ENCODE measurements at places on chromosomes 13 and 19.
A peak's percentile ranks its signal among the peaks of the same experiment; 100 is the strongest.

DNA sequence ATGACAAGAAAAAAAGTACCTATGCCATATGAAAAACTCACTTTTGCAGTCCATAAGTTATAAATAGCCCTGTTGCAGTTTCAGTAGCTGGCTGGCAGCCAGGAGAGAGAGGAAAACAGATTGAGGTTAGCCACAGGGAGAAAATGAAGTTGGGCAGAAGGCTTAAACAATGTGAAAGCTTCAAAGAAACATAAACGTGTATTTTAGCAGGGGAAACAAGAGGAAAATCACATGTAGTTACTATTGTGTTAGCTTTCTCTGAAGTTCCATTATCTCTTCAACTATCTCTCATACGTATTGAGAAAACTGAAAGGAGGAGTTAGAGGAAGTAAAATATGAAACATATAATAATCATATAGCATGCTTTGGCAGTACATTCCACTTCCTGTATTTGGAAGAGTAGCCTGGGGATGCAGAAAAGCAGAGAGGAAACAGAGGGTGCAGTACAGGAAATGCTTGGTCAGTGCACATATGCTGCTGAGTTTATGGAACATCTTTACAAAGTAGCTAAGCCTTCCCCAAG, 1551.1 kb downstream of the EFNB2 start:
- no peak for DNase-seq

DNA sequence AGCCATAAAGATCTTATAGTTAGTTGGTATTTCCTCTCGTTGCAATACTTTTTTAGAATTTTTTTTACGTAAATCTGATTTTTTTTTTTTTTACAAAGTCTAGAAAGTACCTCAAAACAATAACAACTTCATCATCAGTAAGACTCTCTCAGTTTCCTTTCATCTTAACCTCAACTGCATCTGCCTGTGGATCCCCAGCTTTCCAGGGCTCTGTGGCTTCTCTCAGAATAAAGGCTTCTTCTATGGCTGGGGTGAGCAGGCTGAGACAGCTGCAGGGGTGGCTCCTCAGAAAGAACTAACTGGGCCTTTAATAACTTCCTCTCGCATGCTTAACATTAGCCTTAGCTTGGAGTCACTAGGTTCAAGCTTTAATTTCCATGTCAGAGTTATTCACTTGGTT, 4.2 kb downstream of the ZNF506 start:
- peak; percentile 5 for DNase-seq

DNA sequence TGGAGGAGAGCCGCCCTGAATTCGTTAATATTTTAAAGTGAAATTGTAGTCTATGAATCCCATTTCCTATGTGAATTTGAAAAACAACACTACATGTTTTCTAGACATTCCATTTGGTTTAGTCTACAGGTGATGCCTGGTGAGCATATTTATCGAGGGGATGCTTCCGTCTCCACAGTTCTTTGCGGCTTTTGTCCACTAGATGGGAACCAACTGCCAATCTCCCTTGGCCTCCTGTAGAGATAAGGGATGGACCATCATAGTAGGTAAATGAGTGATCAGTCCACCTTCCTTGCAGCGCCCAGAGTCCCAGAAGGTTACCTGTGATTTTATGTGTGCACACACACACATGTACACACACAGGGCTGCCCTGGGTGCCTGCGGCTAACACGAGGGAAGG, 289.8 kb upstream of the SOX21 start:
- no peak for DNase-seq

GRCh38 chr19:57558525-57558924, 1.1 kb downstream of the ZNF550 start:
- DNase-seq = no peak

DNA sequence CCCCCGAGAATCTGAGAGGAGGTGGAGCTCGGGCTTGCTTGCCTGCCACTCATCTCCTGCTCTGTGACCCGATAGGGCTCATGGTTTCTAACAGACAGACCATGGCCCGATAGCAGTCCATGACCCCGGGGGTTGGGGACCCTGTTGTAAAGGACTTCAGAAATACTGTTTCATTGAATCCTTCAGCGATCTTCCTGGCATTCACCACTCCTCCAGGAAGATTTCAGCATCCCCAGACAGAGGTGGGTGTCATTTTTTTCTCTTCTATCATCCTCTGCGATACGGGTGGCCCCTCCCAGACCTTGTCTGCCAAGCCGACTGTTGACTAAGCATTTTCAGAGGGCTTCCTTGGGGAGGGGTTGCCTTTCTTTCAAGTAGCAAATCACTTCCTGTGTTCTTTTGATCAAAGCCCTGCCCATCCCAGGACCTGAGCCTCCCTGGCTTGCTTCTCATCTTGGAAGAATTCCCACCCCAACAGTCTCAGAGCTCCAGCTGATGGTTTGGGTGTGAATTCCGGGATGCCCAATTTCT, 1.7 kb downstream of the MYO1F start:
- no peak for DNase-seq

DNA sequence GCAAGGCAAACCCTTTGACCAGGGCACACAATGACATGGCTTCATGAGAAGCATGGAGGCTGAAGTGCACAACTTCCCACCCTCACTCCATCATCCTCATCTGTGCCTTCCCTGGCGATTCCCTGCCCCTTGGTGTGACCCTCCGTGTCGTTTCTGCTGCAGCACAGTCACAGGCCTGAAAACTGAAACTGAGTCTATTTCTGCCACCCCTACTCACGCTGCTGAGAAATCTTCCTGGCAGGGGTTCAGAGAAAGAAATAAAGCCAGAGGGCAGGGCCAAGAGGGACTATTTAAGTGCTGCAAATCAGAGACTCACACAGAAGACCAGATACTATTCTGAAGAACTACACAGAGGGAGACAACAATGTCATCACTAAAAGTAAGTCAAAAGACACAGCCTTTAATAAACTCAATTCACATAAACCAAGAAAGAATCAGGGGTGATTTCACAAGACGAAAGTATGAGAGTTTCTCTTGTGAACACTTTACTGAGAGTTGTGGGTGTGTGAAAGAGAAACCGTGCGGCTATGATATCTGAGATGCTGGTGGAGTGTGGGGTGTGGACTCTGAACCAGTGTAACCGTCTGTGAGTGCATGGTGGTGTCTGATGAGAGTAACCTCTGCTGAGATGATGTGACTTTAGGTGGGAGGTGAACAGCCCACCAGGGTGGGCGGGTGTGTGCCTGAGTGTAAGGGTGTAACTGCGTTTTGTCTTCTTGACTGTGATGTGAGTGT, 23.5 kb downstream of the LGALS16 start:
- DNase-seq = no peak

DNA sequence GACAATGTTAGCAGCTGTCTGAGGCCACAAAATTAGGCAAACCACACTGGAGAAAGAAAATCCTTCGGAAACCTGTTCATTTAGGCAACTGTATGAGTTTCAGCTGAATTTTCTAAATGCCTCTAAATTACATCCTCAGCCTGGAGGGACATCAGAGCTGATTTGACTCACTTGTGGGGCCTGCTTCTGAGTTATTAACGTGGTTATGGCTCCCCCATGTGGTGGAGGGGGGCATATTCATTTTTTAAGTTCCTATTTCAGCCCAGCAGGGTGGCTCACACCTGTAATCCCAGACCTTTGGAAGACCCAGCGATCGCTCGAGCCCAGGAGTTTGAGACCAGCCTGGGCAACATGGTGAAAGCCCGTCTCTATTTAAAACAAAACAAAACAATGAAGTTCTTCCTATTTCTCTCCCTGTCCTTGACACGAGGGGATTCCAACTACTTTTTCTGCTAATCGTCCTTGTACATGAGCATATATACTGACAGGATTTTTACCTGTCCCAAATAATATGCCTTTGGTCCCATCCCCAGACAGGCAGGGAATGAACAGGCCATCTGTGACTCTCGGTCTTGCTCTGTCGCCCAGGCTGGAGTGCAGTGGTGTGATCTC, 31.5 kb upstream of the HIF3A start:
- peak; percentile 47 for DNase-seq

DNA sequence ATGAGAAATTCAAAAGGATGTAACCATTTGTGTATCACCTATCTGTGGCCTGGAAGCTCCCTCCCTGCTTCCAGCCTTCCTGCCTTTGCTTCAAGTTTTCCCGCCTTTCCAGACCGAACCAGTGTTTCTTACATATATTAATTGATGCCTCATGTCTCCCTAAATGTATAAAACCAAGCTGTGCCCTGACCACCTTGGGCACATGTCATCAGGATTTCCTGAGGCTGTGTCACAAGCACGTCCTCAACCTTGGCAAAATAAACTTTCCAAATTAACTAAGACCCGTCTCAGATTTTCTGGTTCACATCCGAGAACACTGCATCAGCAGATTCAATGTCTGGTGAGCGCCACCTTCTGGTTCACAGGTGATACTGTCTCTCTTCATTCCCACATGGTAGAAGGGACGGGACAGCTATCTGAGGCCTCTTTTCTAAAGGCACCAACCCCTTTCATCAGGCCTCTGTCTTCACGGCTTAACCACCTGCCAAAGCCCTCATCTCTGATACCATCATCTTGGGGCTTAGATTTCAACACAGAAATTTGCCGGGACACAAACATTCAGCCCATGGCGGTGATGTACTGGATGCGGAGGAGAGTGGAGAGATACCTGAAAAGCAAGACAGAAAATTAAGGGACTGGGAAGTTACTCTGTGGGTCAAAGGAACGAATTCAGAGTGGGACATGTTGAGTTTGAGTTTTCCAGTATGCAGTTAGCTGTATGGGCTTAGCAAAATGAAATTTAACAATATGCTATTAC, 58.7 kb upstream of the PABPC3 start:
- DNase-seq = peak; percentile 9

- no peak for DNase-seq
These were observed 23.3 kb upstream of the GGACT start for GRCh38 chr13:100611678-100612492.
